ELR (cell line): ENCODE measurements at places on chromosomes 3 and 15.

GRCh38 chr15:63364399-63365272, 17.0 kb downstream of the CA12 start:
- DNase-seq: no peak

DNA sequence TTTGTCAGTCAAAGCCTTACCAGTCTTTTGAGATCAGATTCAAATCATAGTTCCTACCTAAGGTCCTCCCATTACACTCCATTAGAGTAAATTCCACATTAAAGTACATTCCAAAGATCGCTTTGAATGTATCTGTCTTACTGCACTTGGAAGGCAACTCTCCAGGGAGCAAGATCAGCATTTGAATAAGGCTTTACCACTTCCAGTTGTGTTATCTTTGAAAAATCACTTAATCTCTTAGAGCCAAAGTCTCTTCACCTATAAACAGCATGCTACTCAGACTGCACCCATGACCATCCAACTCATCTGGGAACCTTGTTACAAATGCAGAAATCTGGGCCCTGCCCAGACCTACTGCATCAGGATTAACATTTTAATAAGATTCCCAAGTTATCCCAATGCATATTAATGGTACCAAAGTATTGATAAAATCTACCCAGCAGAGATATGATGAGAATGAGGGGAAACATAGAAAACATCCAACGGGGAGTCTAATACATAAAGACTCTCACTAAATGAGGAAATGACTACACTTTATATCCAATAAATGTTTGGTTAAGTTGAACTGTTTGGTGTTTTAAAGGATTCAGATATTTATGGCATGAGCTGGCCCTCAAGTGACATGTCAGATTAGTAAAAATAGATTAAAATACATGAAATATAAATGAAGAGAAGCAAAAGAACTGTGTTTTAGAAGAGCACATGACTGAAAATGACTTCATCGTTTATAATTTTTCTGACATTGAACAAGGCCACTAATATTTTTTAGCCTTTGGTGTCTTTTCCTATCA, 75.9 kb downstream of the TNIK start:
- DNase-seq: peak; percentile 48

- no peak for DNase-seq
Observed at GRCh38 chr15:90015294-90015693, 14.2 kb downstream of the ZNF710 start.

DNA sequence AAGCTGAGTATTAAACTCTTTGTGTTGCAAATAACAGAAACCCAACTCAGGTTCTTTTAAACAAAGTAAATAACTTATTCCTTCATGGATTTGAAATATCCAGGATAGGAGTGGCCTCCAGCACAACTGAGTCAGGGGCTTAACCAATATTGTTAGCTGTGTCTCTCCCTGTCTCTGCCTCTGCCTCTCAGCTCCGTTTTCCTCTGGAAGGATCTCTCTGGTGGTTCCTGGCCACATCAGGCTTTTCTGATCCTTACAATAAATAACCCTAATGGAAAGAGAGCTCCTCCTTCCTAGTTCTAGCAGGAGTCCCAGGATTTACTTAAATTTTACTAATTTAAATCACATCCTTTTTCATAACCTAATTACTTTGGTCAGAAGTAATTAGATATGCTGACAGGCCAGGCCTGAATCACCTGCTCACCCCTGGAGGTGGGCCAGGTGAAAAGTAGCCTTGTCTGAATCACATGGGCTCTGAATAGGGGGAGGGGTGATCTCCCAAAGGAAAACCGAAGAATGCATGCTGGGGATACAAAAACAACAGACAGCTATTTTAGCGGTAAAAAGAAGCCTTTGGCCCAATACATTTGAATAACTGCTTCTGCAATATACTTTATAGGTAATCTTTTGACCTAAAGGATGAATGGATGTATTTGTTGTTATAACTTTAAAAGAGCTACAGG, 75.4 kb downstream of the REC114 start:
- no peak for DNase-seq

DNA sequence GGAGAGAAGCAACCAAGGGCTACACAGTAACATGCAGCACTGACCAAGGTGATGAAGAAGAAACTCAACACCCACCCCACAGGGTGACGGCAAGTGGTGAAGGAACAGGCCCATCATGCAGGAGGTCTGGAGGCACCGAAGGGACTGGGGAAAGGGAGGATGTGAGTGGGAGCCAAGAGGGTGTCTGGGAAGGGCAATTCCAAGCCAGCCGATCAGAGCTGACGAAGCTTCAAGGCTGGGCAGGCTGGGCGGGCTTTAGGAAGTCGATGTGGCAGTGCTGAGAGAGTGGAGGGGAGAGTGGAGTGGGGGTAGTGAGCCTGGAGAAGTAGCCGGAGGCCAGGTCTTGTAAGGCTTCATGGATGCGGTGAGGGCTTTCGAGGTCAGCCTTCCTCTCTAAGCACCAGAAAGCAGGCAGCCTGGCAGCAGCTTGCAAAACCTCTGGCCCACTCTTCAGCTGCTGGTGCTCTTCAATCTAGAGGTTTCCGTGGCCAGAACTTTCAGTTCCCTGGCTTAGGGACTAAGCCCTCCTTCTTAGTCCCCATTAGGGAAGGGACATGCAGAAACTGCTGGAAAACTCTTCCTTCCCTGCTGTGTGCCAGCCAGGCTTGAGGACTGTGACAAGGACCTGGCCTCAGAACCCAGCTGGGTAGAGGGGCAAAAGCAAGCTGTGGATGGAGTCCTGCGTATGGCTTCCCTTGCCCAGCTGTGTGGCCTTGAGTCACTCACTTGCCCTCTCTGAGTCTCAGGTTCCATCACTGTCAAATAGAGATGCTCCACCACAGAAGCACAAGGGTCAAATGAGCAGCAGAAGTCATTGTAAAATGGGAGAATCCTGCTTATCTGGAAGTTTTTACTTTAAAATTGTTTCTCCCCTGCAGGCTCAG, 72.1 kb downstream of the TLE3 start:
- DNase-seq: no peak

DNA sequence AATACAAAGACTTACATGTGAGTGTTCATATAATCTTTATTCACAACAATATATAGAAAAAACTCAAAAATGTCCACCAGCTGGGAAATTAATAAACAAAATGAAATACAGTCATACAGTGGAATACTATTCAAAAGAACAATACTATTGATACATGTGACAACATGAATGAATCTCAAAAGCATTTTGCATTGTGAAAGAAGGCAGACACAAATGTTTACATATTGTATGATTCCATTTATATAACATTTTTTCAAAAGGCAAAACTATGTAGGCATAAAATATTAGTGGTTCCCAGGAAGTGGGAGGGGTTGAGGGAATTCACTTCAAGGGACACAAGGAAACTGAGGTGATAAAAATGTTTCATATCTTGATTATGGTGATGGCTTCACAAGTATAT, 303.2 kb downstream of the CTNNB1 start:
- no peak for DNase-seq

GRCh38 chr3:40490916-40491315, 14.0 kb downstream of the ZNF619 start:
- no peak for DNase-seq

GRCh38 chr3:50806806-50807205, 132.1 kb downstream of the DOCK3 start:
- DNase-seq: no peak

- DNase-seq: no peak
Observed at GRCh38 chr3:156175570-156175969, 55.2 kb downstream of the KCNAB1 start.

DNA sequence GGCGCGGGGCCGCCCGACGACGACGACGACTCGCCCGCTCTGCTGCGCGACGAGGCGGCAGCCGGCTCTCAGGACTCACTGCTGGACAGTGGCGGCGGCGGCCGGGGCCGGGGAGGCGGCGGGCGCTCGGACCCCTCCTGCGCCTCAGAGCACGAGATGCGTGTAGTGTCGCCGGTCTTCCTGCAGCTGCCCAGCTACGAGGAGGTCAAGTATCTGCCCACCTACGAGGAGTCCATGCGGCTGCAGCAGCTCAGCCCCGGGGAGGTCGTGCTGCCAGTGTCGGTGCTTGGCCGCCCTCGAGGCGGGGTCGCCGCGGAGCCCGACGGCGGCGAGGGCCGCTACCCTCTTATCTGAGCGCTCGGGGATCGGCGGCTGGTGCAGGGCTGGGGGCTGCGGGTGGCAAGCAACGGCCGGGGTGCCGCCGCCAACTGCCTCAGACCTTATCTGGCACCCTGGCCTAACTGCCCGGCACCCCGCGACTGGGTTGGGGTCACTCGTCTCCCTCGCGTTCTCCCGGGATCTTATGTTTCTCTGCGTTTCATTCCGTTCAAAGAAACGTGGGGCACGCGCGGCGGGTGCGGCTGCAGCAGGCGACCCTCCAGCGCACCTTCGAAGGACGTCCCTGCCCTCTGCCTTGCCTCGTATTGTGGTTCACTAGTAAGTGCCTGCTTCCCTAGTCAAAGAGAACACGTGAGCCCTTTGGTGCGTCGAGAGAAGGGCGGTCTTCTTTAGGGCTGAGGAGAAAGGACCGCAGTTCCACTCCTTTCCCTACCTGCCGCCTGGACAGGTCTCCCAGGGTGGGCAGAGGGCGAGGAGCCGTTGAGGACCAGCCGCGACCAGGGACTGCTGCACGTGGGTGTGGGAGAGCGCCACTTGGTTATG, 1.0 kb downstream of the C3orf80 start:
- peak; percentile 2 for DNase-seq

DNA sequence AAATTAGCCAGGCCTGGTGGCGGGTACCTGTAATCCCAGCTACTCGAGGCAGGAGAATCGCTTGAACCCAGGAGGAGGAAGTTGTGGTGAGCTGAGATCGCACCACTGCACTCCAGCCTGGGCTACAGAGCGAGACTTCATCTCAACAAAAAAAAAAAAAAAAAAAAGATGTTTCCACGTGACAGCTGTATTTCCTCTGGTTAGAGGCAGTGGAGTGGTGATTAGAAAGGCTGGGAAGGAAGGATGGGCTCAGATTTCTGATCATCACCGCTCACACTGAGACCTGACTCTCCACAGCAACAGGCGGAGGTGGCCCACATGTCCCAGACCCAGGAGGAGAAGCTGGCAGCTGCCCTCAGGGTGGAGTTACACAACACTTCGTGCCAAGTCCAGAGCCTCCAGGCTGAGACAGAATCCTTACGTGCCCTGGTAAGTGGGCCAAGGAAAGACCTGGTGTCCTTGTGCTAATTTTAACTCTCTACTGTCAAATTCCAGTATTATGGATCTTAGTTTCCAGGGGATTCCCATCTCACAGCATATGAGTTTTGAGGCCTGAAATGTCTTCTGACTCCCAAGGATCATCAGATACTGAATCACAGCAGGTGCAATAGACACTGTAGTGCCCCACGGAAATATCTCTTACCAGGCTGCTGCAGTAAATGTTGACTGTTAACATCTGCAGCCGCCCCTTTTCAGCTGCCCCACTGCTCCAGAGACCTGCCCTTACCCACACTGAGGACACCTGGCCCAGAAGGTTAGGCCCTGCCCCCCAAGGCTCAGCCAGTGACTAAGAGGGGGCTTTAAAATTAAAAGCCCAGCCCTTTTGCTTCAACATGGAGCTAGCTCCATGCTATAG, 66.9 kb downstream of the BFSP2 start:
- no peak for DNase-seq

DNA sequence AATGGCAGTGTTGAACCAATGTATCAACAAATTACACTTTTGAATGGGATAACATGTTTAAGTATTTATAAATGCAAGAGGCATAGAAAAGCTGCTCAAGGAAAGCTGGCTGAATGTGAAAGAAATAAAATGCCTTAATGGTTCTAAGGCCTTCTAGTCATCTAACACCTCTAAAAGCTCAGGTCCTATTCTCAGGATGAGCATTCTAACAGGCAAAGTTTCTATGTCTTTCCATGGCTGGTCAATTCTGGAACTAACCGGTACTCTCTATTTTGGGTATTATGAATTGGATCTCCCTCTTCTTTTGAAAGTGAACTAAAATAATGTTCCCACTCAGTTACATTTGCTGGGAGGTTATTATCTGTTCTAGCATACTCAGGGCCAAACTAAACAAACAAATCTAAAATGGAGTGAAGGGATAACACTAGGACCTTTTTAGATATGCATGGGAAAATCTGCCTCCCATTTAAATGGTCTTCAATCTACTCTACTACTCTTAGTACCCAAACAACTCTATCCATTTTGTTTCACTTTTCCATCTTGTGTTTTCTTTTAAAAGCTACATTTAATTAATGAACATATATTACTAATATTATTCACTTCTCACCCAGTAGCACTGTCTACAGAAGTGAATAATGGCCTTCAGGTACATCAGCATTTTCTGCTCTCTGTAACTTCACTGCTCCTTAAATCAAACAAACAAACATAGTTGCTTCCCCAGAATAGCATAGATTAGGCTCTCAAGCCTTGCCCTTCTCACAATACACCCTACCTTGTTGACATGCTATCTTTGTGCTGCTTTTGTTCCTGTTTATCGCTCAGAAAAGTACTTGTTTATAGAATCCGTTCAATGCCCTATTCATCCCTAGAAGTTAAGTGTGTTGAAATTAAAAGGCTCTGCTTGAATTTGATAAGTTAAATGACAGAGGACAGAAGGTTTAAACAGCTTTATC, 46.4 kb downstream of the CBLB start:
- DNase-seq: no peak

- no peak for DNase-seq
Observed at GRCh38 chr3:10474275-10474646, 31.1 kb downstream of the ATP2B2 start.

GRCh38 chr3:25437953-25438352, 9.9 kb downstream of the RARB start:
- DNase-seq: no peak

GRCh38 chr3:3610581-3611298, 188.5 kb upstream of the LRRN1 start:
- no peak for DNase-seq

DNA sequence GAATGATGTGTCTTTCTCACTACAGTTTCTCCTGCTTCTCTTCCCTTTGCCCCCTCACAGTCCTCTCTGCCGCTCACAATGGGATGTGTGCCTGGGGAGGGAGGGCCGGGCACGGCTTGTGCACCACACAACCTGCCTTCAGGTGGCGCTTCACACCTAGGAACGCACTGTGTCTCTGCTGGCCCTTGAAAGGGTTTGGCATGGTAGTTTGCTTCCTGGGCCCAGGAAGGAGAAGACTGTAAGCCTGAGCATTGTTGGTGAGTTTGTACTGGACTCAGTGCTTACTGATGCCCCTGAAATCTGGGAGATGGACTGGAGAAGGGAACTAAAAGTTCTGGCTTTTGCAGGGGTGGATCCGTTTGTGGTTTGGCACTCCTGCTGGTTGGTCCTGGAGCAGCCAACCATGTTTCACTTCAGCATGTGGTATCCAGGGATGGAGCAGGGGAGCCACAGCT, 9.2 kb downstream of the ALPK3 start:
- peak; percentile 38 for DNase-seq

DNA sequence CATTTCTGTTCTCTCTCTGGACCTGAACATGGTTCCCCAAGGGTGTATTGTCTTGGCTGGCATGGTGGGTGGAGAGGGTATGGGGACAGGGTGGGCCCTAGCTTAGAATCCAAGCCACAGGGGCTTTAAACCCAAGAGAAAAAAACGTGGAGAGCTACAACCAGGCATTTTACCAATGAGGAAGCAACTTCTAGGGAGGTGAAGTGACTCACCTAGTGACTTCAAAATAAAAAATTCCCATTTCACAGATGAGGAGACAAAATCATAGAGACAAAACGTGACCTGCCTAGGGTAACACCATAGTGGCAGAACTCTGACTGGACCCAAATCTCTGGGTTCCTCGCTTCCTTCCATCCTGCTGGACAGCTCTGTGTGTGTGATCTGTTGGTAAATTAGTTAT, 216.8 kb downstream of the RPLP1 start:
- no peak for DNase-seq
